Skeletal muscle cell (primary cell): ENCODE measurements at places on chromosomes 2 and 18.
A peak's percentile ranks its signal among the peaks of the same experiment; 100 is the strongest.

GRCh38 chr2:232880764-232881351 is 10.8 kb downstream of the SNORC start:
- DNase-seq: no peak

DNA sequence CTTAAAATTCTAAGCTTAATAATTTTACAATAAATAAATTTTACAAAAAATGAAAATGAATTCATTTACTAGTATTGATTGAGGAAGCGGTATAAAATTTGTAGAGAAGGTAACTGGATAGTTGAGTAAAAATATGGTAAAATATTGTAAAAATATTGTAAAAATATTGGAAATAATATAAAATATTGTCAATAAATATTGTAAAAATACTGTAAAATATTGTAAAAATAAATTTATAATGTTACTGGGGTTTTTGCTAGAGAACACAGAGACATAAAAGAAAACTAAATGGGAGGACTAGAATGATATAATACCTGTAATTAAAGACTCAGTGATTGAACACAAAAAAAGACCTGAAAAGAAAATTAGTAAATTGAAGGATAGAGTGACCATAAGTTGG is 546.3 kb upstream of the NETO1 start:
- no peak for DNase-seq

- DNase-seq: peak; percentile 71
These were observed 15.9 kb downstream of the KIDINS220 start for GRCh38 chr2:8821276-8822217.

DNA sequence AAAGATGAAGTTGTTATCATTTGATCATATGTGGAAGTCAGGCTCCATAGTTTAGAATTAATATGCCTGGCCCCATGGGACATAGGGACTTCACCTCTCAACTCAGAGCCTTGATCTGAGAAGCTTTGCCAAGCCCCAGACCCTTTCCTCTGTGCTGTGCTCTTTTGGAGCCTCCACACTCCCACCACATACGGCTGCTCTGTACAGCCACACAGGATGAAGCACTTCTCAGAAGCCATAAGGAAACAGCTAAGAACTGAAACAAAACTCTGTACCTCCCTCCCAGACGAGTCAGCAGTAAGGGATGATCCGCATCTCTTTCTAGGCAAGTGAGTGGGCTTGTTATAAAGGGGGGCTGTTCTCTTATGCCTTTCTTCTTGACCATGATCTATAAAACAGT is 66.5 kb downstream of the CAB39 start:
- no peak for DNase-seq

DNA sequence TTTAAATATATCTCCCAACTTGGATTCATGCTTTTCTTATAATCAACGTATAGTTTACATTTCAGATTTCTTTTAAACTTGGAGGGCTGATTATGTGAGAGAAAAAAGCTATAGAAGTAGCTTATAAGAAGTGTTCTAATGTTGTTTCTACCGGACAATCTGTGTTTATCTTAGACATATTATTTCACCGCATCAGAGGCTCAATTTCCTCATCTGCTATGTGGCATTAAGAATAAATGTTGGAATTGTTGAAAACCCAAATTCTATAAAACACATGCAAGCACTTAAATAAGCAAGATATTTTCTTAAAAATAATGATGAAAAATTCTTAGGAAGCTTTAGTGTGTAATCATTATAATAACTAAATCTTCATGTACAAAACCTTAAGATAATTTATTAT is 407.9 kb downstream of the HRH4 start:
- no peak for DNase-seq
